NCI-H524 treated with DMSO at 0.1 percent for 48 hours (cell line): ENCODE measurements at places on chromosomes 5 and 9.

GRCh38 chr9:71678999-71679398 lies 89.3 kb downstream of the CEMIP2 start:
- DNase-seq = no peak

GRCh38 chr9:13597427-13597826 lies 317.9 kb upstream of the MPDZ start:
- DNase-seq = no peak

- no peak for DNase-seq
Measured at GRCh38 chr9:109914280-109915027, 134.5 kb downstream of the PALM2AKAP2 start.

DNA sequence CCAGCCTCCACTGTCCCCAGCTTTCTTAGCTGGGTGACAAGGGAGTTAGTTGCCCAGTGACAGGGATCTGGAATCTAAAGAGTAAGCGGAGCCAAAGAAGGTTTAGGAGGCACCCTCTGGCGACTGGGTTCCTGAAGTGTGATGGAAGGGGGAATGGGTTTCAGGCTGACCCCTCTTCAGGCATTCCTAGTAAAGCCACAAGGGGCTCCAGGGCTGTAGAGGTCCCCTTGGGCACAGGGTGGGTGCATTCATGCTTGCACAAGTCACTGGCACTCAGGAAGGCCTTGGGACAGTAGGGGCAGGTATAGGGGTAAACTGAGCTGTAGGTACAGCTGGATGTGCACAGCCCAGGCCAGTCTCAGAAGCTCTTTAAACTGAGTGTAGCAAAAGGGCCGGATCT lies 74.2 kb downstream of the CPLANE1 start:
- no peak for DNase-seq

DNA sequence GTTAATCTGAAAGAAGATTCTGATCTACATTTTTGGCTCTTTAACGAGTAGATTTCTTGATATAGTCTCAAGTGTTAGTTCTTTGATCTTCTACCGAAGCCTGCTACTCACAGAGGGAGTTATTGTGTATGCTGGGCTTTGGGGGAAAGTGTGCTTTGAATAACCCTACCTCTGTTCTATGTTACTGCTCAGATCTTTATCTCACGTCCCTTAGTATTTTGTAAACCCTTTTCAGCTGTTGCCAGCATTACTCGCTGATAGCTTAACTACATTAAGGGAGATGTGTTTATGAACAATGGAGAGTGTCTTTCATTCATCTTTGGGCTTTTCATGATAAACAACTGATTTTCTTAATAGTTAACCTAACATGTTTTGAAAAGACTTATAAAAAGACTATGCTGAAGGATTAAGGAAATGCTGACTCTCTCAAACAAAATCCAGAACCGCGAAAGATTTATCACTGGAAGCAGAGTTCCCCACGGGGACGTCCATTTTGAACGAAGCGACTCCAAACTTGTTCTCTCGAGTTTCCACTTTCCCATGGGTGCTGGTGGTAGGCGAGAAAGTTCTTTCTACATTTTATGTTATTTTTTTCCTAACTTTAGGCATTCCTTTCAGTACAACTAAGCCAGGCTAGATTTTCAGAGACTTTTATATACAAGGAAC lies 27.9 kb upstream of the ALDH1A1 start:
- DNase-seq = no peak

- DNase-seq = no peak
Measured at GRCh38 chr9:4422495-4422894, 67.8 kb upstream of the SLC1A1 start.

DNA sequence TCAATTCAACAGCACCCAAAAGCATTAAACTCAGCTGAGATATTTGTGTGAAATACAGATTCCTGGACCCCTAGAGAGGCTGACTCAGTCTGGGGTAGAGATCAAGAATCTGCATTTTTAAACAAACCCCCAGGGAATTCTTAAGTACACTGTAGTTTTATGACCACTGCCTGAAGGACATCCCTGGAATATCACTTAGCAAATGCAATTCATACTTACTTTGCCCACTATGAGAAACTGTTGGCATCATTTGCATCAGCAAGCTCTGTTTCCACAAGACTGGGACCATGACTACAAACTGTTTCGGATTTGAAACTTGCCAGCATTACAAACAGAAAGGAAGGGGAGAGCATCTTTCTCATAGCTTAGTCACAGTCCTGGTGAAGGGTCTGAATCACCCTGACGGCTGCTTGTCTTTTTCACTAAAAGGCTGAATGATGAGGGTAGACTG lies 63.7 kb downstream of the MLLT3 start:
- DNase-seq = no peak

GRCh38 chr5:159632866-159633265 lies 283.4 kb upstream of the ADRA1B start:
- no peak for DNase-seq

DNA sequence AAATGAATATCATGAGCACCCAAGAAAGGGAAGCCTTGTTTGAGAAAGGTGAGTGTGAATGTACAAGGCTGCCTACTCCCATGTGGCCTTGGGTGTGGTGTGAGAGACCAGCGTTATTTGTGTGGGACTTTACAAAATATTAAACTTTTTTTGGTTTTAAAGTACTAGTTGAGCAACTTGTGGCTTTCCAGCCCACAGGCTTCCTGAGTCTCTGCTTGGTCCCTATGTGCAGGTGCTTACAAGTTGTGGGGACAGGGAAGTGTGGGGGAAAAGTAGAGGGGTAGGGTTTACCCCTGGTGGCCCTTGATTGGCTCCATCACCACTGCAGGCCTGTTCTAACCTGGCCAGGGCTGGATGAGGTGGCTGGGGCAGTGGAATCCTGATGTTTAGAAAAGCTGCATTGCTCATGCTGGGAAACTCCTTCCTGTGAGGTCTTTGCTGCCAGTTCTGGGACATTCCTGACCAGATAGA lies 19.7 kb downstream of the PTTG1 start:
- no peak for DNase-seq

DNA sequence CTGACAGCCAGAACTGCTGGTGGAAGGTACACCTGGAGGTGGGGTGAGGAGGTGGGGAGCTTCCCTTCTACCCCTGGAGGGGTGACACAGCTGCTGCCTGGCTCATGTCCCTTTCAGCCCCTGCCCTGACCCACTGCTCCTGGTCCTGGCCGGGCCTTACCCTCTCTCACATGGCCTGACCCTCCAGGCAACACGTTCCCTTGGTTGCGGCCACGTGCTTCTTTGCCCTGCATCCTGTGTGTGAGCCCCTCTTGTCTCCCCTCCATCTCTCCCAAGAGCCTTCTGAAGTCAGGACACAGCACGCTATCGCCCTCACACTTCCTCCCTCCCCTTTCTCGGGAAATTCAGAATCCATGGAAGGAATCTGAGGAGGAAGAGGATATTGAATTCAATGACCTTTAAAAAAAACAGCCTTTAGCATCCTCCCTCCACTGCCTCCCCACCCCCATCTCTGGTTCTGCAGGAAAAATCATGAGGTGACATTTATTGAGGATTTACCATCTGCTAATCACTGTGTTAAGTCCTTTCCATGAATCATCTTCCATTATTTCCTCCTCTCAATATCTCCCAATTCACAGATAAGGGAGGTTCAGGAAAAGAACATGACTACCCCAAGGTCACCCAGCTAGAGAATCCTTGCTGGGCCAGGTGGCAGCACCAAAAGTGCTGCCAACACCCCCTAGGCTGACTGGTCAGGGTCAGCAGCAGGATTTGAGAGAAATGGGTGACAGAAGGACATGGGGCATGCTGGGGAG lies 8.3 kb downstream of the AQP3 start:
- DNase-seq = no peak

GRCh38 chr9:130590305-130590704 lies 10.9 kb downstream of the FUBP3 start:
- DNase-seq = no peak

- DNase-seq = no peak
Measured at GRCh38 chr9:117719161-117719920, 15.1 kb downstream of the TLR4 start.

- DNase-seq = no peak
Measured at GRCh38 chr9:101512116-101512515, 21.5 kb upstream of the RNF20 start.

- no peak for DNase-seq
Measured at GRCh38 chr9:2624051-2624682, 2.6 kb downstream of the VLDLR start.

GRCh38 chr9:87829756-87830155 lies 52.9 kb upstream of the SPATA31E1 start:
- no peak for DNase-seq

DNA sequence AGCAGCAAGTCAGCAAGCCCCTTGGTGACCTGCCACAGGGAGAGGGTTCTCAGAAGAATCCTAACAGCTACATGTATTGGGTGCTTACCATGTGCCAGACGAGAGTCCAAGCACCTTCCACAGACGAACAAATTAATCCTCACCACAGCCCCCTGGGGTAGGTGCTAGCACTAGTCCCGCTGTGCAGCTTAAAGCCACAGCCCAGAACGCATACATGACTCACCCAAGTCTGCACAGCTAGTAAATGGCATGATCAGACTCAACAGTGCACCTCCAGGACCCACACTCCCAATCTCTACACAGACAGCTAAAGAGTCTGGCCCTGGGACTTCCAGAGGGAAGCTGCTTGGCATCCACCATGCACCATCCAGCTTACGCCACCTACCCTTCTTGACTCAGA lies 111.5 kb downstream of the PAX5 start:
- no peak for DNase-seq

DNA sequence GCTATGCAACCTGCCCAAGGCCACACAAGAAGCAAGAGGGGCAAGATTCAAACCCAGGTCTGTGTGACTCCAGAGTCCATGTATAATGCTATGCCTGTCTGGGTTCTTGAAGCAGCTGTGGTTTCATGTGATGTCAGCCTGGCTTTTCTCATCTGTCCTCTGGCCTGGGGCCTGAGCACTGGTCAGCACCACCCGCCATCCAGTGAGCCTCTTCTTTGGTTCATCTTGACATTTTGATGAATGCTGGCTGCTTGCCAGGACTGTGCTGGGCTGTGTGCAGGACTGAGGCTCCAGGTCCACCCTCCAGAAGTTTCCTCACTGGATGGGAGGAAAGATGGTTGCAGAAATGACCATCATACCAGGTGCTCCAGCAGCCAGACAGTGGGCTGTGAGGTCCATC lies 61.5 kb downstream of the TSTD2 start:
- no peak for DNase-seq

GRCh38 chr9:135501261-135502167 lies 1.0 kb downstream of the MRPS2 start:
- no peak for DNase-seq

DNA sequence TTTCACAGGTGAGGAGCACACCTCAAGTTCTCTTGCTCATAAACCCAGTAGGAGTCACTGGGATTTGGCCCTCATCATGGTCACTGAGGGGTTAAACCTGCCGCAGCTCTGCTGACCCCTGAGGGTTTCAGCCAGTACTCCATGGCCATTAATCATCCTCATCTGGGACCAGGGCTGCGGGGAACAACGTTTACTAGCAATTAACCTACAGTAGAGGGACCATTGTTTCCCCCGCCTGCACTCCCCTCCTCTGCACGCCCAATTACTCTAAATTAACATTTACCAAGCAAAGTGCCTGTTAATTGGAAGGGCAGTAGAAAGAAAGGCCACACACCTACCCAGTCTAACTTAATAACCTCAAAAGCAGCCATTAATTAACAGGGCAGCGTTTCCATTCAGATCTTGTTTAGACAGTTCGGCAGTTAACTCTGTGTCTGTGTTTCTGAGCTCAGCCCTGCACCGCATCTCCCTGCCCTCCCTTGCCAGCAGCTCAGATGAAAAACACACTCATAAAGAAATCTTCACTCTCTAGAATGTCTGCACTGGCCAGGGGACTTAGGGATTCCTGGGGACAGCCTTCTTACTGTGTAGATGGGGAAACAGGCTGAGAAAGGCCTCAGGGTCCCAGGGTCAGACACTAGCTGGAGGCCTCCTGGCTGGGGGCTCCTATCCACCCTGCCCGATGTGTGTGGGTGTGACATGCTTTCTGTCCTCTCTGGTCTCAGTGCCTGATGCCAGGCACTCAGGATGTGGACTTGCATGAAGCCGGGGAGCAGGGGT lies 51.6 kb downstream of the ALG2 start:
- DNase-seq = no peak

DNA sequence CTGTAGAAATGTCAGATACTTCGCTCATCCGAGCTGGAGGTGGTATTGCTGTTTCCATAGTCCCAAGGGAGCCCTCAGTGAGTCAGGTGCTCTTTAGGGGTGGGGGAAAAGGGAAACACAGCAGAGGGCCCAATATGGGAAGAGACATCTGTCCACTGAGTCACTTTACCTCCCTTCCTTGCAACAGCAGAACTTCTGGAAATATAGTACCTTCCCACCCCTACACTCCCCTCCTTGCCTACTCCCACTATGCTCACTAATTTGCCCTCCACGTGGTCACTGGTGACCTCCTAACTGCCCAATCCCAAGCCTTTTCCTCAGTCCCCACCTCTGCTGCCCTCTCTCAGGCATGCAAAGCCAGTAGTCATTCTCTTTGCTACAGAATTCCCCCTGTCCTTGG lies 1.9 kb downstream of the HK3 start:
- DNase-seq = no peak

GRCh38 chr5:74651710-74652109 lies 11.2 kb upstream of the ENC1 start:
- DNase-seq = no peak

GRCh38 chr9:117779760-117780159 lies 75.6 kb downstream of the TLR4 start:
- peak; percentile 63 for DNase-seq

- no peak for DNase-seq
Measured at GRCh38 chr5:1856596-1857255, 26.0 kb downstream of the IRX4 start.

DNA sequence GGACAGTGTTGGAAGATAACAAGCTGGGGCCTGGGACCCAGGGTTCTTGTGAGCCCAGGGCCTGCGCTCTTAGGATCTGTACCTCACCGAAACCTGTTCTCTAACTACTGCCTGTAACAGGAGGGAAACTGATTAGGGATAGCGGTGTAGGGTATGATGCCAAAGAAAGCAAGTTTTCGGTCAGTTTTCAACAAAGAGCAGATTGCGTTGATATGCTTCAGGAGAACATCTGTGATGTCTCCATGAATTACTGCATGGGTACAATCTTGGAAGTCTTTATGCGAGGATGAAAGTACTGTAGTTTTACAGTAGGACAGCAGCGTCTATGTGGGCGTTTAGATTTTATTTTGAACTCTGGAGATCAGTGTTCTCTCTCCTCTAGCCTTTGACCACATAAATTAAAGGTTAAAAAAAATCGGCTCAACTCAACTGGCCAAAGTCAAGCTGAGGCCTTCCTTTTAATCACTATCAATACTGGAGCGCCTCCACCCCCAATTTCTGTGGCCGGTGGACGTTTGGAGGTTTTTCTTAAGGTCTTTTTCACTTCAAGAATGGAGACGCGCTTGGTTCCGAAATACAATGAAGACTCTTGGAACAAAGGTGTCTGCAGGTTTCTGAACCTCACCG lies 3.0 kb downstream of the NFIL3 start:
- no peak for DNase-seq
